ENCODE measurements at places on chromosomes 1 and 21. TPM values are rescaled to one million over a fixed set of nuclear protein-coding genes. Genes with fewer than 3 reads are reported as not detected.

- DNase-seq = peak; percentile 21
These were observed 54.2 kb upstream of the SPATA6 start for GRCh38 chr1:48526008-48526710.

ACTA1 gene
- not detected for total RNA-seq

DNA sequence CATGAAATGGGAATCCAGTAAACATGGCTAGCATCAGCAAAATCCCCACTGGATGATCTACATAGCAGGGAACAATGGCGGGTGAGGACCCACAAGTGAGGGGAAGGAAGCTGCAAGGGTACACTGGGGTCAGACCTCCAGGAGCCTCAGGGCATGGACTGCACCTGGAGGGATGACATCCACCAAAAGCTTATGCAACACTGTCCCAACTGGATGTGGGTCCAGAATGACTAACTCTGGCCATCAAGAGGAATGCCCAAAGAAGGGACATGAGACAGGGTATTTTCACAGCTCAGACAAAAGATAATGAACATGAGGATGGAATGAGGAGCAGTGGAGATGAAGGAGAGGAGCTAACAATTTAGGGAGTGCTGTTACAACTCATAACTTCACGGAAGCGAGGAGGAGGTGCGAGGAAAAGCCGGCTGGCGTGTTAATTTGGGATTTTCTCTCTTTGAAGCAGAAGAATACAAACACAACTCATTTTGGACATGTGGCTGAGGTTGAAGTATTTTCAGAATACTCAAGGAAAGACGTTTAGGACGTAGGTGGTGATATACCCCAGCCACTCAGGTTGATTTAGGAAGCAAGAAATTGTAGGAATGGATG is 5.7 kb downstream of the HLCS start:
- DNase-seq = no peak

HES2 gene
- 5.8 TPM for total RNA-seq

GRCh38 chr1:51729824-51730301 is 113.0 kb downstream of the OSBPL9 start:
- no peak for DNase-seq

Data from renal cortical epithelial cell (primary cell).